Kasumi-1 (cell line): ENCODE measurements at places on chromosomes 2 and 18.

DNA sequence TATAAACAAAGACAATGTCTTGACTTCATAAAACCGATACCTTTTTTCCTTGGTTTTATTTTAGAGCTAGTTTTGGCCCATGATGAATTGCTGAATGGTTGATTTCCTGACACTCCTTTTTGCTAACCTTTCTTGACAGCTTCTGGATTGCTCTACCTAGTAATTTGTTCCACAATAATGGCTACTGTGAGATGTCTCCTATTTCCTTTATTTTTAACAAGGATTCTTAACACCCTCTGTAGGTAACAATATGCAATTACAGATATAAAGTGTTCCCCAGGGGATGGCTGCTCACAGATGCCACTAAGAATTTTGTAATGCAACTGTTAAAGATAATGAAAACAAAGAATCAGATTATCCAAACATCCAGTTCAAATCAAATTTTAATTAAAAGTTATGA, 100.8 kb upstream of the ATP5MC3 start:
- DNase-seq, result peak; percentile 81

DNA sequence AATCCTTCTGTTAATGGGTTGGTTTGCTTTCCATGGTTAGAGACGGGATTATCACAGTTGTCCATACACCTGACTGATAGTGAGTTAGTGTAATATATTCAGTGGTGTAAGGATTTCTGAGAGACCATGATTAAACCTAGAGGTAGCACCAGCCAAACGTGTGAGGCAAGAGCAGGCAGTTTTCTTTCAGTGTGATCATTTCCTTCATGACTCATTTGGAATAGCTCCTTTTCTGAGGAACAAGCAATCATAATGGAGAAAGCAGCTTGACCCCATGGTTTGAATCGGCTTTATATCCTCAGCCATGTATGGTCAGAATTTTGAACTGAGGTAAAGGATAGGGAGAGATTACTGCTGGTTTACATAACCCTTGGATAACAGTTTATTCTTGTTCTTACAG, 2.9 kb downstream of the MXD1 start:
- peak; percentile 37 for DNase-seq

DNA sequence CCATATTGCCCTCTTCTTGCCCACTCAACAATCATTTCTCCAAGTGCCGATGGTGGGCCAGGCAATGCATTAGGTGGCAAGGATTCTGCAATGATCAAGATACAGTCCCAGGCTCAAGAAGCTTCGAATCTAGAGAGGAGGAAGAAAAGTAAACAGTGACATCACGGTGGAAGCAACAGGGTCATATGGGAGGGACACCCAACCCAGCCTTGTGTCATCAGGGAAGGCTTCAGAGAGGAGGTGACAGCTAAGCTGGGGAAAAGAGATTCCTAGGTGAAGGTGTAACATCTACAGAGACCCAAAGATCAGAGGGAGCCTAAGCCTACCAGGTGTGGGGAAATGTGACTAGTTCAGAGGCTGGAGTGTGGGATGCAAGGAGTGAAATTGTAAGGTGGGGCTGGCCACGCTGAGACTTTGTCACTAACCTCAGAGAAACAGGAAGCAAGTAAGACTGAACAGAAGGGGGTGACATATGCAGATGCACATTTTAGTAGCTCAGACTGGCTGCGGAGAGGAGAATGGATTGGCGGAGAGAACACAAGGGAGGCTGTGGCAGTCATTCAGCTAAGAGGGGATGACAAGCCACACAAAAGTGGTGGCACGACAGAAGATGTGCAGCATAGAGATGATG, 104.9 kb downstream of the ANKRD44 start:
- peak; percentile 44 for DNase-seq

GRCh38 chr2:81901017-81901416, 1596.5 kb upstream of the LRRTM1 start:
- DNase-seq, result peak; percentile 50

- peak; percentile 91 for DNase-seq
These were observed 169.2 kb upstream of the APCDD1 start for GRCh38 chr18:10285283-10285640.

DNA sequence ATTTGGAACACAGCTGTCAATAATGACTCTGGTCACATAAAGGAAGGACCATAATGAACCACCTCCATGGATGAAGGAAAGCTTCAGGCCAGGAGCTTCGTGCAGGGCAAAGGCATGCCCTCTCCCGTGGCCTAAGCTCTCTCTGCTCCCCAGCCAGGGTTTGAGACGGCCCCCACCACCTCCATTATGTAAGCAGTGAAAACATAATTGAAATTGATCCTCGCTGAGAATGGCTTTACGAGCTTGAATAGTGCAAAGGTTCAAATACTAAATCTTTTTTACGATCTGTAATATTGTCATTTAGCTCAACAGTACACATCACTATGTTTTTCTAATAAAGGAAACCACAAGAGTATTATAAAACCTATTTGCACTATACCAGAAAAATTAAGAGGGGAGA, 5.2 kb upstream of the EDAR start:
- no peak for DNase-seq

GRCh38 chr18:23897291-23897690, 117.3 kb upstream of the TTC39C start:
- no peak for DNase-seq
